ENCODE measurements at places on chromosomes 6 and 20. TPM values are rescaled to one million over a fixed set of nuclear protein-coding genes. Genes with fewer than 3 reads are reported as not detected.

Gene CGA
- not detected for total RNA-seq

Gene OR2J3
- total RNA-seq, result not detected

Gene STMND1
- not detected for total RNA-seq

Gene MEP1A
- not detected for total RNA-seq

Gene BANF2
- not detected for total RNA-seq

Gene WASF1
- total RNA-seq, result 10.9 TPM

Gene SDCBP2
- 9.6 TPM for total RNA-seq

Gene C2
- 47.3 TPM for total RNA-seq

Gene ANGPT4
- 106 TPM for total RNA-seq
